ENCODE measurements at places on chromosomes 12 and 14.

DNA sequence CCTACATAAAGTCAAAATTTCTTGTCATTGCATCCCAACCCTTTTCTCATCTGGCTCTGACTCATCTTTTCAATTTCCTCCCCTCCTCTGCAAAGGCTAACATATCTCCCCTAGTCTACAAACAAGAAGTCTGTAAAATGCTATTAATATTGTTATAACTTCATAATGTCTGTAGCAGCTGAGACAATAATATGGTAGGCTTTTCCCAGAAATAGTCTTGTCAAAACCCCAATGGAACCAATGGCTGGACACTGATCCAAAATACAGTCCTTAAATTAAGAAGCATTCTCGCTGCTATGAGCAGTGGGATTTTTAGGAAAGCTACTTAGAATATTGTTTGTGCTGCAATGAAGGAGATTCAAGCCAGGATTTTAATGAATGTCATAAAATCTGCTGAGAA, 131.4 kb downstream of the KLHL28 start:
- no peak for DNase-seq

- DNase-seq = no peak
These were observed 121.1 kb downstream of the PLXNC1 start for GRCh38 chr12:94269316-94269999.

DNA sequence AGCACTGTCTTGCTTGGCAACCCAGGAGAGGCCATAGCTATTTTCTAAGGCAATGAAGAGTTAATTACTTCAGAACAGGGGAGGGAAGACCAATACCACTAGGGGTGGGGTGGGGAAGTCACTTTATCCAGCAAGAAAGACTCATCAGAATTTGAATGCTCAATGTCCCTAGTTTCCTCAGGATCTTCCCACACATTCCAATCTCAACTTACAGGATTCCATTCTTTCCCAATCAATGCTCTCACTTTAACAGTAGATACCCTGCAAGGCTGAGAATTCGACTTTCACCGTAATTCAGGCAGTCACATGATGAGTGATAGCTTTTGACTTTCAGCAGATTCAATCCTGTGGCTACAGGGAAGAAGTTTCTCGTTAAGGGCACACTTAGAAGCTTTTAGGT, 526.6 kb upstream of the SEL1L start:
- no peak for DNase-seq

DNA sequence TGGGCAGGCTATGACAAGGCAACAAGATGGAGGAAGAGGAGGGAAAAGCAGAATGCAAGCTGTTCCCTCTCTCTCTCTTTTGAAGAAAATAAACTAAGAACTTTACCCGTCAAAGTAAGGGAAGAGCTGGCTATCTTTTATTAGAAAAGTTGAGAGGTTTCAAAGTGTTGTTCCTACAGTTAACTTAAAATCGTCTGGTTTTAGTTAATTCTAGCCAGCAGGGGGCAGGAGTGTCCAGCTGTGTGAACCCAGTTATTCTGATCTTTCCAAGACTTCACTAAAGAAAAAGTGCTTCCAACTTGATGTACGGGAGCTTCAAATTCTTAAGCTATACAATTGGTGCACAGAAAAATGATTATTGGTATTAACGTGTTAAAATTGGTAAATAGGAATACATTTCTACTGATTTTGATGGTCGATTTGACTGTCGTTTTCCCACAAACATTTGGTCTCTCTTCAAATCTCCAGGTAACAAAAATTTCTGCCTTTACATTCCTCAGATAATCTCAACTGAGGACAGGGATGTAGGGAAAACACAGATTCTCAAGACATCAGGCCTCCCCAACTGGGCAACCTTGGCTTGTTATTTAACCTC, 28.4 kb upstream of the MON2 start:
- DNase-seq = no peak

GRCh38 chr12:93857991-93858447, 180.8 kb downstream of the CRADD start:
- DNase-seq = no peak

DNA sequence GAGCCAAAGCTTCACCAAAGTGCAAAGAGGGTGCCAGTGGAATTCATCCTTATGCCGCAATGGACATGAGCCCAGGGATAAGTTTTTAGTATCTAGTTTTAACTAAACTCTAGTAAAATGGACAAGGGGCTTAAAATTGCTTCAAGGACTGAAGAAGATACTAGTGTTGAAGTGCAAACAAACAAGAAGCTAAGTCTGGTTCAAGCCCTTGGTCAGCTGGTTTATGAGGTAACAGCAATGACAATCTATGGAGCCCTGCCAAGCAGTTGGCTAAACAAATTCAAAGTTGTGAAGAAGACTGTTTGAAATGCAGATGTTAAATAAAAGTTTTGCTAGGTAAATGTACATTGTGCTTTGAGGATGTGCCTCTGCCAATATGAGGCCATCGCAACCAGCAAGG, 209.4 kb downstream of the KTN1 start:
- no peak for DNase-seq

DNA sequence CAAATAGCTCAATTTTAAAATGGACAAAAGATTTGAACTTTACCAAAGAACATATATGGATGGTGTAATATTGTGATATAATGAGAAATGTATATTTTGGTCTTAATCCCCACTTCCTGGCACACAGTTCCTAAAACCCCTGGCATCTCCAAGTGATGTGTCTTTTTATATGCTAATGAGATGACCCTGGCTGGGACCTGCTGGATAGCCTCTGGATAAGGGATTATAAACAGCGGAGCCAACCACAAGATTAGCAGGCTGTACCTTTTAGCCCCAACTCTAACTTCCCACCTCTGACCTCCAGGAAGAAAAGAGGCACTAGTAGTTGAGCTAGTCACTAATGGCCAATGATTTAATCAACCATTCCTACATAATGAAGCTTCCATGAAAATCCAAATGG, 130.0 kb downstream of the DPF3 start:
- no peak for DNase-seq

- DNase-seq = no peak
These were observed 2.4 kb downstream of the ULK1 start for GRCh38 chr12:131896811-131897270.

DNA sequence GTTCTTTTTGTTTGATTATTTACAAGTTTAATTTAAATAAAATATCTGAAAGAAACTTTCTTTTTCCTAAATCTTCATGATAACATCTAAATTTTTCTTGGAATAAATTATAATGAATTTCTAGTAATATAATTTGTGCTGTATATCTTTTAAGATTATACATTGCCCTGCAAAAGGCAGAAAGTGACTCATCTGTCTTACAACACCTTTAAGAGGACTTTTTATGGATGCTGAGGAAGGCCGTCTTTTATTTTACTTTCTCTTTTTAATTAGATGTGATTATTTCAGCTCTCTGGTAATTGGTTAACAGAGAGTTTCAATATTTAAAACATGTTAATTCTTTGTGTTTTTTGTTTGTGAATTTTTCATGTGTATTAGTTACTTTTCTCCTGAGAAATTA, 598.4 kb downstream of the RPL10L start:
- no peak for DNase-seq

DNA sequence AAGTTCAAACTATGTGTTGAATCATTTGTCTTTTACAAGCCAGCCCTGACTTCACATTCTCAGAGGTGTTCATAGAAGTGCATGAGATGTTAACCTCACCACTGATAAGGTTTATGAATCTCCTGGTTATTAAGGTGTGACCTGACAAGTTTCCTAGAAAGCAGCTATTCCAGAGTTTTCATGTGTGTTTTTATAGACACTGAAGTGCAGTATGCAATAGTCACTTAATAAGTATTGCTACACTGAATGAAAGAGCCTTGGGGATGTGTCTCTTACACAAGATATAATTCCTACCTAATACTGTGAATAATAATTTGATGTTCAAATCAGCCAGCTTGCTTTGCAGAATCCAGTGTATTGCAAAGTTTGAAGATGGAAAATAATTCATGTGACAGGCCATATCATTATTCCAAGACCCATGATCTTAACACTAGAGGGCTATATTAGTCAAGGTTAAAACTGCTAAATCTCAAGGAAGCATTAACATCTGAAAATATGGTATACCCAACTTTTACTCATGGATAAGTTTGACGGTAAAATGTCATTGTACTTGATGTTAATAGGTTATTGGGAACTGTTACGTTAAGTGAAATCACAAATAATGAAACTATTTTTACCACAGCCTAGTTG, 13.0 kb downstream of the SLC25A3 start:
- DNase-seq = no peak

- no peak for DNase-seq
These were observed 7.7 kb upstream of the LRRC23 start for GRCh38 chr12:6896846-6897435.

GRCh38 chr12:110935588-110935987, 15.2 kb upstream of the MYL2 start:
- DNase-seq = no peak

DNA sequence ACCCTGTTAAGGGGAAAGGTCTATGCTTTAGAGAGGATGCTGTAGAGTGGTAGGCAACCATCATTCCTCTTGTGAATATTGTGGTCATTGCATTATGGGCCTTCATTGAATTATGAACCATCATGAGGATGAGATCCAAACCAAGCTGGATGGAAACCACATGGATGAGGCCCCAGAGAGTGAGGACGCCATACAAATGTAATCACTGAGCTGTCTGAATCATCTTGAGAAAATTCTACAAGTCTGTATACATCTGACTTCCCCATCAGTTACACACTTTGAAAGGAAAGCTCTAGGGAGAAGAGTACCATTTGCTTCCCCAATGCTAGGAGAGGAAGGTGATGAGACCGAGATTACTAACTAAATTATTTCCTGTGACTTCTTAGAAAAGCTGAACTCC, 172.9 kb downstream of the CACNA1C start:
- DNase-seq = no peak

DNA sequence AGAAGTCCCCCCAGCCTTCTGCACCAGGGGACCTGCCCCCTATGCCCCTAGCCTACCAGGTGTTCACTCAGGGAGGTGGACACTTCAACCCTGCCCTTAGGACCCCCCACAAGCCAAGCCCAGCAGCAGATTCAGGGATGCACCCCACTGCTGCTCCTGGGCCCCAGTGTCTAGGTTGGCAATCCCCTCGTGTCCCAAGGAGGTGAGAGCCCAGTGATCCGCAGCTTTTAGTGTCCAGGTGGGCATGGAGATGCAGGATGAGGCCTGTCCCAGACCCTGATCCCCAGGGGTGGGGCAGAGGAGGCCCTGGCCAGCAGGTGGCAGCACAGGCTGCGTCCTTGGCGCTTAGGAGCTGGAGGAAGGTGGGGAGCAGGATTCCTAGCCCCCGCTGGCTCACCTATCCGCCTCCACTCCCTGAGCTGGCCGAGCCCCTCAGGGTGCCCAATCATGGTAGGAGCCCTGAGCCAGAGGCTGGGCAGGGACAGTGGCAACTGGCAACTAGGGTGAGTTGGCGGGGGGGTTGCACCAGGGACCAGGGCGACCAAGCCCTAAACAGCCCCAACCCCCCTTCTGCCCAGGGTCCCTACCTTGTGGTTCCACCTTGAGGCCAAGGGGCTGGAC, 4.1 kb downstream of the CKB start:
- no peak for DNase-seq

DNA sequence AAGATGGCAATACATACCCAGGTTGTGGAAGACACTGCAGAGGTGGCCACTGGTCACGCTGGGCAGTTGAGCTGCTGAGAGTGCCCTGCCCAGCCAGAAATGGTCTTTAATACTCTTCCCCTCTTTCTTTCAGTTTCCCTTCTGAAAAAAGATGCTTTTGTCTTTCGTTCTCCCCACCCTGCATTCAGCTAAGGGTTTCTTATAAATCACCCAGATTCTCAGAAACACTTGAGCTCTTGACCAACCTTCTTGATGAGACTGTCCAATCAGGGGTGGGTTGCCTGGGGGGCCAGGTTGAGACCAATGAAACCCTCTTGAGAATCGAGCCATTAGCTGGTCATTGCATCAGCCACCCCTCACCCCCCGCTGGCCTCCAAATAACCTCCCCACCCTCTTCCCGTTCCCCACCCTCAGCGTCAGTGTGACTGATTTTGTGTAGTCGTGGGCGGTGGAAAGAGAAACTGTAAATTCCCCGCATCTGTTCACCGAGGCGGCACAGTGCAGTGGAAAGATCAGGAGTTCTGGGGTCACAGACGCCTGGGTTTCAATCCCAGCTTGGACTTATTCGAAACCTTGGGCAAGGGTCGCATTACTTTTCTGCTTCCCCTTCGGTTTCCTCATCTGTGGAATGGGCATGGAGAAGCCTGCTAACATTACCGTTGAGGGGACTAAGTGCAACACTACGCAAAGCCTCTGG, 52.3 kb downstream of the SLC25A47 start:
- no peak for DNase-seq

GRCh38 chr14:89126461-89126860, 290.6 kb downstream of the FOXN3 start:
- DNase-seq = no peak

DNA sequence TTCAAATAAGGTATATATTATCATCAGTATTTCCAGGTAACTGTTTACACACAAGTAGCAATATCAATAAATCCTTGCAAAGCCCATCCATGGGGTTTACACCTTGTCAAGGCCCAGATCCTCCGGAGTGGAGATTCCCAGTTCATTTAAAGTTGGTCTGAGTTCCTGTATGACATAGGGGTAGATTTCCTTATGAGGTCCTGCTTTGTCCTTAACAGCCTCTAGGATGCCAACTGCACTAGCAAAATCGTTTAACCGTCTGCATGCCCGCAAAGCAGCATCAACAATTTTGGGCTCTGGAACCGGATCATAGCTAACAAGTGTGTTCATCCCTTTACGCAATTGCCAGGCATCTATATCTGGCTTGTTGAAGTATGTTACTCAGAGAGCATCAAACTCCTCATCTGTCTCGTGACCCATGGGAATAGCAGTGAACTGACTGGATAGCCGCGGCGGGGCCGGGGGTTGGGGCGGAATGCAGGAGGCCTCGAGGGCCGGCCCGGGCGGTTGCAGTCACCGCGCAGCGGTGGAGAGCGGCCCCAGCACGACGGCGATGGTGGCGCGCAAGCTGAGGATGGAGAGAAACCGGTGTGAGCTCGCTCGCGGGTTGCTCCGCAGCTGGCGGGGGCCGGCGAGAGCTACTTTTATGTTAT, 30.6 kb upstream of the FBXO34 start:
- no peak for DNase-seq

DNA sequence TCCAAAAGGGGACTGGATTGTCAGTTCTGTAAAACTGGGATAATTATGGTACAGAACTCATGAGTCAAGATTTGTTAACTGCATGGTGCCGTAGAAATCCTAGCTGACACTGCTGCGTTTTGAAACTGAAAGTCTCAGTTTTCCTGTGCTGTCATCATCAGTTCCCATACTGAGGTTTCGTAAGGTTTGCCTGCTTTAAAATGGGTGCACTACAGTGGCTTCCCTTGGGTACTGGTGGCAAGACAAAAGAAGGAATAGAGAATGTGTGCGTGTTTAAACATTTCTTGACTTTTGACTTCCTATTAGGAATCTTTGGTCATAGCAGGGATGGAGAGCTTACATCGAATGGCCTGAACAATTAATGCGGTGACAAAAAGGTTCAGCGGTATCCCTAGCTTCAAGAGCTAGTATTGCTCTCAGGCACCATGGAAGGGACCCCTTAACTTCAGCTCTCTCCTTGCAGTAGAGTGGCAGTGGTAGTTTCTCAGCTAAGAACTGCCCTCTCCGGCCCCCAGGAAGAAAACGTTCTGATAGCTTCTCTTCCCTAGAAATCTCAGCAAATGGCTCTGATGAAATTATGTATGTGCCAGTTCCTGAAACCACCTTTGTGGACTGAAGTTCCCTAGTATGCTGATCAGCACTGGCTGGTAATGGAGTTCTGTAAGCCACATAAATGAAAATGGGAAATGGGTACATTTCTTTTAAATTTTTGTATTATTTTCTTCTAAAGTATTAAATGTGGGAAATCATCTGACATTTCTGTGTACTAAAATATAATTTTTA, 28.9 kb downstream of the ANO6 start:
- no peak for DNase-seq

GRCh38 chr12:13204428-13204827, 7.9 kb downstream of the EMP1 start:
- DNase-seq = no peak

Data from activated CD8-positive, alpha-beta memory T cell treated with anti-CD3 and anti-CD28 coated beads for 1 hour (primary cell).